ENCODE measurements at places on chromosomes 7 and 10.

DNA sequence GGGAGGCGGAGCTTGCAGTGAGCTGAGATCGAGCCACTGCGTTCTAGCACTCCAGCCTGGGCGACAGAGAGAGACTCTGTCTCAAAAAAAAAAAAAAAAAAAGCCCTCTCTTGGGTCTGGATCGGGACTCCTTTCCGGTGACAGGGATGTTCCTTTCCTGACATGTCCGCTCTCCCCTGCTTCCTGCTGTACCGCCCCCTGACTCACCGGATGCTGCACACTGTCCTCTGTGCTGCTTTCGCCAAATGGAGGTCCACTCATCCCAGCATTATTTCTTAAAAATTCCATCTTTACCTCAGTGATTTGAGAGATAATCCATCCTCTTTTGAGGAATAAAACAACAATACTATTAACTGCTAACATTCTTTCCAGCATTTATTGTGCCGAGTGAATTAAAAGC lies 113.8 kb upstream of the EEPD1 start:
- DNase-seq, result no peak

- no peak for DNase-seq
Measured at GRCh38 chr10:112996462-112996861, 46.4 kb downstream of the TCF7L2 start.

DNA sequence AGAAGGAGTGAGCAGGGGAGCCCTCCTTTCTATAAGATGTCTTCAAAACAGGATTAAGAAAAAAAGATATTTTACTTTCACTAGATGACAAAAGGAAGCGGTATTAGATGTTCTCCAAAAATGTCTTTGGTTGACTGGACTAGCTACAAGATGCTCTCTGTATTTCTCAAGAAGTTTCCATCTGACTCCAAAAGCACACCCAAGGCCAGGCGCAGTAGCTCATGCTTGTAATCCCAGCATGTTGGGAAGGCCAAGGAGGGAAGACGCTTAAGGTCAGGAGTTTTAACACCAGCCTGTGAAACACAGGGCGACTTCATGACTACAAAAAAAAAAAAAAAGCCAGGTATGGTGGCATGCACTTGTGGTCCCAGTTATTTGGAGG lies 84.5 kb downstream of the PIP4K2A start:
- DNase-seq, result peak; percentile 69

DNA sequence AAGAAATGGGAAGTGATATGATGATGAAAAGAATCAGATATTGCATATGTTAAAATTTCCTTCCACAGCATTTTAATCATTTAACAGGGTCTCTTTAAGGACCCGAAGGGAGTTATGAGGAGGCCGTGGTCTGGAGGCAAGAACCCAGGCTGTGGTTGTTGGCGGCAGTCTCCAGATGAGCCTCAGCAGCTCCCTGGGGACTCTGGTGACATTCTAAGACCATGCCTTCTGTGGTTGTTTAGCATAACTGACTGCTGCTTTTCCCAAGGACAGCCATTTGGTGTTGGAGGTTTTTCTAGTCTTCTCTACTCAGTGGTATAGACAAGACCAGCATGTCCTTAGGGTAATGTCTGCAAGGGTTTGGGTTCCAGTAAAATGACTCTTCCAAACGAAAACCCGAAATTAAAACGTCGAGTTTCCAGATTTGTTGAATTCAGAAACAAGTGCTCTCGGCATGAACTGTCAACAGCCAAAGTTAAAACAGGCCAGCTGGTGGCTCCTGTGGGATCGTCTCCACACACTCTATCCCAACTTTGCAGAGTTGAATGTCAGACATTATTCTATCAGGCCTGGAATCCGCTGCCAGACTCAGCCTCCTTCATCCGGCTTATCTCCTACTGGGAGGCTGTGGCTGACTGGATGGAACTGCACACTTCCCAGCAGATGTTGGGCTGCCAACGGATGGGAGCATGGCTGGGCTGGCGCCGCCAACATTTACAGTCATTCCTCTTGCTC lies 183.1 kb downstream of the TAX1BP1 start:
- no peak for DNase-seq

DNA sequence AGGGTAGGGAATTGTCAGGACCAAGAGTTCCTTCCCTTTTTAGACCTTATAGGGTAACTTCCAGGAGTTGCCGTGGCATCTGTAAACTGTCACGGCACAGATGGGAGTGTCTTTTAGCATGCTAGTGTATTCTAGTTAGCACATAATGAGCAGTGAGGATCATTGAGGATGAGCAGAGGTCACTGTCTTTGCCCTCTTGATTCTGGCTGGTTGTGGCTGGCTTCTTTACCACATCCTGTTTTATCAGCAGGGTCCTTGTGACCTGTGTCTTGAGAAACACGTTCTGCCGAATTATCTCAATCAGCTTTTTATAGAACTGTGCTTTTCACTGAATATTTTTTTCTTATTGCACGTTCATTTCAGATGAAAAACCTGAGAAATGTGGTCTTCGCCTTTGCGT lies 41.5 kb downstream of the MINPP1 start:
- DNase-seq, result no peak

GRCh38 chr7:7808626-7809025 lies 90.2 kb upstream of the RPA3 start:
- no peak for DNase-seq

DNA sequence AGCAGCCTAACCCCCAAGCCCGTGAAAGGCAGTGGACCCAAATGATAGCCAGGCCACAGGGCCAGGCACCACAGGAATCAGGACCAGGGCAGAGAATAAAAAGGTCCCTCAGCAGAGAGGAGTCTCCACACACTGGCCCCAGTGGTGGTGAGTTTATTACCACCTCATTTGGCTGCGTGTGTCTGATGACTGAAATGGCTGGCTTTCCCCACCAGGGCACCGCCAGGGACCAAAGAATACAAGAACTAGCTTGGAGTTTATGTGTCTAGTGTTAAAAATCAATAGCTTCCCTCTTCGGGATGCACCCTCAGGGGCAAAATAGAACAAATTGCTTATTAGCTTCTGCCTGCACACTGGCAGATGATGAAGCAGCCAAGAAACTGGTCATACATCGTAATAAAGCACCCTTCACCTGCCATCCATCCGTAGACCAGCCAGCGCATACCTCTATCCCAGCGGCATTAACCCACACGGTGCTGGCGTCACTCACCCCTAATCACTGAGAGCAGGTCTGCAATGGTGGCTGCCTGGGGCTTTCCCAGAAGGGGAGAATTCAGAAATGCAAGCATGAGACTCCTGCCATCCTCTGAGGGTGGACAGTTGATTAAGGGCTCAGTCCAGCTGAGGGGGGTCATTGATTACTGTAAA lies 223.7 kb upstream of the ZMIZ1 start:
- DNase-seq, result no peak

GRCh38 chr7:152851326-152851725 lies 91.8 kb downstream of the ACTR3B start:
- DNase-seq, result no peak
